ENCODE measurements at places on chromosomes 11 and 22.

DNA sequence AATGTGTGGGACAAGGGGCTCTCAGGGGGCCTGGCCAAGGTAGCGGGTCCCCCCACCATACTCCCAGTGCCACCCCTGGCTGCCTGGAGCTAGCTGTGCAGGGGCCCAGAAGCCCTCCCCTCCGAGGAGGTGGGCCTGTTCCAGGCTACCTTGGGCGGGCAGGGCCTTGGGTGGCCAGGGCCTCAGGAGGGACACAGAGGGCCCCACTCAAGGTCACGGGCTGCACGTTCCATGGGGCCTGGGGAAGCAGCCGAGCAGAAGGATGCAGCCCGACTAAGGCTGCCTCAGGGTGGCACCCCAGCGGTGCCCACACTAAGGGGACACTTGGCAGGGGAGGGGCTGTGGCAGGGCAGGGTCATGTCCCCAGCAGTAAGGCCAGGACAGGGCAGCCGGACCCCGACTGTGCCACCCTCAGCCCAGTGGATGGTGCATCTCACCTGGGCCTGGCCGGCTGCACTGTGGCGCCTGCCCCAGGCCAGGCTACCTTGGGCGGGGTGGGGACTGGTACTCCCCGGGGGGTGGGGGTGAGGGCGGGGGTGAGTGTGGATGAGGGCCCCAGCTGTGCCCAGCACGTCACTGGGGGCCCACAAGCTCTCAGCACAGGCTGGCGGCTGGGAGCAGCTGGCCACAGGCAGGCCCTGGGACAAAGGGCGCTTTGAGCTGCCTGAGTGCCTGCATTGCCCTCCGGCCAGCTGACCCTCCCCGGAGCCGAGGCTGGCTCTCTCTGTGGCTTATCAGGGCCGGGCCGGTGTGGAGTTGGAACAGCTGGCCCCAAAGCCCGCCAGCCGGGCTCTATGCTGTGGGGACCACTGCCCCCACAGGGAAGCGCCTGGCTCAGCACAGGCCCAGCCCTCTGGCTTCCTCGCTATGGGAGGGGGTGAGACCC is 117.1 kb downstream of the KCNQ1 start:
- no peak for DNase-seq

GRCh38 chr11:2549876-2550605 is 105.2 kb downstream of the KCNQ1 start:
- no peak for DNase-seq

DNA sequence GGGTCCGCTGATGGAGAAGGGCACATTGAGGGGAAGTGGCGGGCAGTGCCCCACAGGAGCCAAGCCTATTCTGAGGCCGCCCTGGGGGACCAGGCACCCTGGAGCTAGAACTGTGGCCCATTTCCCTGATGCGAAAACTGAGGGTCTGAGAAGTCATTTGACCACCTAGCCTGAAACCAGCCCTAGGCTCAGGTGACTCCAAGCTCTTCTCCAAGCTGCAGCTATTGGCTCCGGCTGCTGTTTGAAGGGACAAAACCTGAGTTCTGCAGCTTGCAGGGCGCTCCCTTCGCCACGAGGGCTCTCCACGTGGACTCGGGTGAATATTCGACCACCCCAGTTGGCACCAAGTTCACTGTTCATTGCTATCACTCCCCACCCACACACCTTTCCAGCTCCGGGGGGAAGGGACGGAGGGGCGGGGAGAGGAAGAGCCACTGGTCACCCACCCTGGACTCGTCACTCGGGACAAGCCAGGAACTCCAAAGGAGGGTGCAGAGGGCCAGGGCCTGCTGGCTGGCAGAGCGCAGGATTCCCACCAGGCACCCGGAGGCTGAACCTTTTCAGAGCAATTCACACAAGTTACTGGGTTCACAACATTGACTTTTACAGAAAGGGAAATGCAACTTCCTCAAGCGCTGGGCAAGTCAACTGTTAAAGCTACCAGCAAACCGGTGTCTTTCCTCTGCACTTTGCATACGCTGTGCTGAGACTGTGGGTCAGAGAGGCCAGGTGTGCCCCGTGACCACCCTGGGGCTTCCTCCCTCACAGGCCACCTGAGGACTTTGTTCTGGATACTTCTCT is 1.1 kb upstream of the RAC2 start:
- DNase-seq = no peak

GRCh38 chr11:1744137-1744886 is 6.1 kb downstream of the IFITM10 start:
- DNase-seq = no peak

DNA sequence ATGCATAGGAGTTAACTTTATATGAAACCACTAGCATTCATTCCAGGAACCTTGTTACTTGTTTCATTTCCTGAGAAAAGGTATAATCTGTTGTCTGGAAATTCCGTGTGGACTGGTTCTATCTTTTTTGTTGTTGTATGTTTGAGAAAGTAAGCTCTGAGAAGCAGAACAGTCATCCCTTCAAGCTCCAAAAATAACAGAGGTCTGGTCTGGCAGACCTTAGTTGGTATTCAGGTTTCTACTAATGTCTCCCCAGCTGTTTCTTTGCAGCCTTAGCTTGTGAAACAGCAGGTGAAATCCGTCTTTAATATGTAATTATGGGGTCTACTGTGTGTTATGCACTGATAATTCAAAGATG is 2.4 kb downstream of the RNF121 start:
- DNase-seq = no peak

GRCh38 chr22:41808400-41808799 is 7.9 kb downstream of the CCDC134 start:
- DNase-seq = no peak

Data from GOT3 (cell line).